ENCODE measurements at places on chromosomes 3 and 15. TPM values are rescaled to one million over a fixed set of nuclear protein-coding genes. Genes with fewer than 3 reads are reported as not detected.

The GOLGA8M gene
- not detected for total RNA-seq

The GASK1A gene
- total RNA-seq: 4.5 TPM

The HTR3E gene
- not detected for total RNA-seq

The SLTM gene
- 69.7 TPM for total RNA-seq

The COL6A6 gene
- under 0.01 TPM for total RNA-seq

Measured in H7 (cell line).